Fibroblast of pulmonary artery (primary cell): ENCODE measurements at places on chromosomes 11 and 22.

DNA sequence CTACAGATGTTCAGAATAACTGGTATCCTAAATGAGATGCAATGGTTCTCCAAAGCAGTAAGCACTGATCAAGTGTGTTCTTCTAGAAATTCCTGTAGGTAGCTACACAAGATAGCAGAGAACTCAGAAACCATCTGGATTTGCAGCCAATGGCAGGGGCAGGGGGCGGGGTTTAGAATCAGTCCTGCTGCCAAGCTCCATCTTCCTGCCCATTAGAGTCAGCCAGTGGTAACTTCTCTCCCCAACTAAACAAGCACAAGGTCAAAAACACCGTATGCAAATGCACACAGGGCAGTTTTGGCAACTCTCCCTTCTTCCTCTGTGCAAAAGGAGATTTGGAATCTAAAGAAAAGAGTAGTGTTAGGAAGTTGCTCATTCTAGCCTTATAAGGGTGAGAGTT lies 237.5 kb upstream of the CCDC90B start:
- DNase-seq: no peak

DNA sequence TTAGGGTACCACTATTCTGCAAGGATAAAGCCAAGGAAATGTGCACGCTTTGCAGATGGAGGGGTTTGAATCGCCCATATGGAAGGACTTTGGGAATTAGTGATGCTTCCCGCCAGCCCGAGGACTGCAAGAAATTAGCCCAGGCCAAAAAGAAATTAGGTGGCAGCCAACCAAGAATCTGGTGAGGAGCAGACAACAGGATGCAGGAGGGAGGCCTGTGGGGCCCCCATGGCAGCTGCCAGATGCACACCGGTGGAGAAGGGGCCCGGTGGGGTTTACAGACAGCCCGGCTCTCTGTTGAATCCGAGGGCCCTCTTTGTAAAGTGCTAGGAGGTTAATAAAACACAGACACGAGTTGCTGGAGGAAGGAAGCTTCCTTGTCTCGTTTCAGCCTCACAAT lies 73.5 kb downstream of the TIMP3 start:
- DNase-seq: no peak

GRCh38 chr11:8387141-8387540 lies 123.5 kb upstream of the LMO1 start:
- DNase-seq: no peak

DNA sequence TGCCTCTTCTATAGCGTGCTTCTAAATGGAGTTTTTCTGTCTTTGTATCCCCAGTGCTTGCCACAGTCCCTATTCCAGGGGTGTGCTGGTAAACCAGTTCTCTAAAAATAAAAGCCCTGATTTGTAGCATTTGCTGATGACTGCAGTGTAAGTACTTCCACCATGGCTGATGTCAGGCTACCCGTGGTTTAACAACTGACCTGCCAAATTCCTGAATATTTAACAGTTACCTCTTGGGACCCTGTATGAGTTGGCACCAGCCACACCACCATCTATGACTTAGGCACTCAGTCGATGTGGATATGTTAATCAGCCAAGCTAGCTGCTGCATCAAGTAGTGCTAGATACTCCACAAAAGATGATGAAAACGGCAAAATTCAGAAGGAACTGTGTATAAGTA lies 94.0 kb upstream of the MTNR1B start:
- no peak for DNase-seq

DNA sequence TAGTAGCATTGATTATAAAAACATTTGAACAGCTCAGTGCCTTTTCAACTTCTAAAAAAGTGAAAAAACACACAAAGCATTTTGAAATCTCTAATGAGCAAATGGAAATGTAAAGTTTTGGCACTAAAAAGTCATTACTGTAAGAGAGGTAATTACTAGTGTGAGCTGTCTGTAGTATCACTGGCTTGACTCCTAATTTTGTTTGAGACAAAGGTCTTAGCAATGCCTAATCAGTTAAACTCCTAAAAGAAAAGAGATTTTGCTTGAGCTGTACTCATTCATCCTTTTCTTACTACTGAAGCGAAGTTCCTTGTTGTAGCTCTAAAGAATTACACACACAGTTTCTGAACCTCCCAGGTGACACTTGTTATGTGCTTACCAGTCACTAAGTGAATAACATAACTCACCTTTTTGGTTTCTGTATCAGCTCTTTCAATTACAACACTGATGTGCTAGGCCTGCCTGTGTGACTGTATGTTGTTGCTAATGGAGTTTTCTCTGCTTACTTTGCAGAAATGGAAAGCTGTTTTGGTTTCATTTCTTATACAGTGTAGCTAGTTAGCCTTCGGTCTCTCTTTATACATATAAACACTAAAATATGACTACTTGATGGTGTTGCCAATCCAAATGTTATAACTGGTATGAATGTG lies 924.4 kb upstream of the TENM4 start:
- DNase-seq: no peak

- no peak for DNase-seq
Observed at GRCh38 chr11:8608652-8609051, 14.6 kb upstream of the STK33 start.

GRCh38 chr11:21630934-21631478 lies 561.9 kb upstream of the ANO5 start:
- DNase-seq: no peak

DNA sequence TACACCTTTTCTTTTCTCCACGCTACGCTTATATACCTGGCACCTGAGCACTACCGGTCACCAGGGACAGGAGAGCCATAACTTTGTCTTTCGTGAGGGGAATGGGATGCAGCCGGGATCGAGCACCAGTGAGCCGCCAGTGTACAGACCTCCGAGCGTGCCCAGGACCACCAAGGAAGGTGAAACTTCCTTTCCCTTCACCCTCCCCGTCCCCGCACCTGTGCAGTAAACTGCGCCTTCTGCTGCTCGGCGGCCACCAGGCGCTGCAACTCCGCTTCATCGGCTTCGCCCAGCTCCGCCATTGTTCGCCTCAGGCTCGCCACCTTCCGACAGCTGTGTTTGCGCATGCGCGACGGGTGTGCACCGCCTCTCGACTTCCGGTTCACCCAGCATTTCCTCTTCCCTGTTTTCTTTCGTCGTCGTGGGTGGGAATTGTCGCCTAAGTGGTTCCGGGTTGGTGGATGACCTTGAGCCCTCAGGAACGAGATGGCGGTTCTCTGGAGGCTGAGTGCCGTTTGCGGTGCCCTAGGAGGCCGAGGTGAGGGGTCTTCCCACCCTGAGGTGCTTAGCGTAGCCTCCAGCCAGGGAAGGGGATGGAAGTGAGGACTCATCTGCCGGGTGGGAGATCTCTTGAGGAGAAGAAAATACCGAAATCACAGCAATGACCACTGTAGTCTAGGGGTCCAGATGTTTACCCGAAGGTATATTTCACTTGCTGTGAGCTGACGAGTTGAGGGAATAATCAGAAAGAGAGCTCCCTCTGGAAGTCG lies at the start of the genes SDHD and TIMM8B:
SDHD (plus strand) TSS at position 452 of the 770 bp plus-strand sequence; CDS start at position 487, 35 bp downstream.
TIMM8B (minus strand) TSS at position 335 of the 770 bp plus-strand sequence; CDS start at position 302, 33 bp downstream.
- peak; percentile 98 for DNase-seq

DNA sequence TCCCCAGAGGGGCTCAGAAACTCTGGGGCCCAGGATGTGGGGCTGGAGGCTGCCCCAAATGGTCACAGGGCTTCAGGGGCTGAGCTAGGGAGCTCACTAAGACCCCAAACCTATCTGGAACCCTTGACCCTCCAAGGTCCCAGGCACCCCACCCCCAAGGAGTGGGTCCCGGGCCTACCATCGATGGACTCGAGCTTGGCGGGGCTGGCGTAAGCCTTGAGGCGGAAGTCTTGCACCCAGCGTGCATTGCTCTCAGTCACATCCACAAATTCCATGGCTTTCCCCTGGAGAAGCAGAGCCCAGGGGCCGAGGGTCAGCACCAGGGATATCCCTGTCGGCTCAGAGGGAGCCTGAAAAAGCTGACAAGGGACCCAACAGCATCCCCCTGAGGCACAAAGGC lies 3.5 kb downstream of the GATD1 start:
- DNase-seq: no peak

DNA sequence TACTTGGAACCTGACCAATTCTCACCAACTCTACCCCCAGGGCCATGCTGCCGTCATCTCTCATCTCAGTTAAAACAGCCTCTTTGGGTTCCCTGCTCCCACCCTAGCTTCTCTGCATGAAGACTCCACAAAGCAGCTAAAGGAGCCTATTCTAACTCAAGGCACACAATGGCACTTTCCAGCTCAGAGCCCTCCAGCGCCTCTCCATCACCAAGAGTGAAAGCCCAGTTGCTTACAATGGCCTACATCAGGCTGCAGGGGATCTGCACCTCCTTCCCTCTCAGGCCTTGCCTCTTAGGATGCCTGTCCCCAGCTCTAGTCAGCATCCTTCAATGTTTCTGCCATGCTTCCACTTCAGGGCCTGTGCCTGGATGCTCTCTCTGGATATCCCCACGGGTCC lies 83.7 kb upstream of the GNAZ start:
- DNase-seq: no peak

- no peak for DNase-seq
Observed at GRCh38 chr11:126473269-126473668, 117.8 kb downstream of the ST3GAL4 start.
